Dermis lymphatic vessel endothelial cell (primary cell): ENCODE measurements at places on chromosomes 13 and 19. TPM values are rescaled to one million over a fixed set of nuclear protein-coding genes. Genes with fewer than 3 reads are reported as not detected.

ADGRE2 gene
- under 0.01 and 0.11 TPM in 2 replicates for total RNA-seq

AKT2 gene
- total RNA-seq = 27.0 and 30.5 TPM in 2 replicates

JOSD2 gene
- 22.5 and 25.8 TPM in 2 replicates for total RNA-seq

RFX2 gene
- total RNA-seq = 1.8 and 2.4 TPM in 2 replicates

NRTN gene
- total RNA-seq = 0.26 and 0.65 TPM in 2 replicates

ZNF491 gene
- 0.54 and 0.86 TPM in 2 replicates for total RNA-seq

ZNF665 gene
- 1.4 and 2.5 TPM in 2 replicates for total RNA-seq

PSENEN gene
- total RNA-seq = 17.0 and 19.9 TPM in 2 replicates

MEIOSIN gene
- not detected in 2 replicates for total RNA-seq

THSD8 gene
- not detected in 2 replicates for total RNA-seq

PINLYP gene
- total RNA-seq = 2.2 and 5.9 TPM in 2 replicates

CELF5 gene
- 0.11 TPM in 1 of 2 replicates, not detected in the other for total RNA-seq

KLF12 gene
- 2.7 and 6.9 TPM in 2 replicates for total RNA-seq
